ENCODE measurements at places on chromosomes 5 and 9. TPM values are rescaled to one million over a fixed set of nuclear protein-coding genes. Genes with fewer than 3 reads are reported as not detected.

The PLPP7 gene
- total RNA-seq, result 1.1 TPM

The PCDHGA12 gene
- 13.8 TPM for total RNA-seq

DNA sequence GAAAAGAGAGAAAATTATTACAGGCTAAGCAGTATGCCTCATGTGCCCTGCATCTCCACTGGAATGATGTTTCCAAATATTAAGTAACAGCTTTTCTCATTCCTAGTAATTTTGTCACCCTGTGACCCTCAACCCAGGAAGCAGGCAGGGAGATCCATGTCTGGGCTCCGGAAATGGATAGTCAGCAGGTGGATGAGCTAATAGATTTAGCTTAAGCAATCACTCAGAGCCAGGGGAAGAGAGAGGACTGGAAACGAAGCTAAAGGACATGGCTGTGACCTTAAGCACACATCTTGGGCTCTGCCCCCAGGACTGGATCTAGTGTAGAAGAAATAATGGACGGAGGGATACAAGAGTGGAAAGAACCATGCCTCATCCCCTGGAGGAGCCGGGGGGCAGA, 89.5 kb downstream of the ARSB start:
- DNase-seq, result no peak

The SLC34A3 gene
- total RNA-seq, result not detected

DNA sequence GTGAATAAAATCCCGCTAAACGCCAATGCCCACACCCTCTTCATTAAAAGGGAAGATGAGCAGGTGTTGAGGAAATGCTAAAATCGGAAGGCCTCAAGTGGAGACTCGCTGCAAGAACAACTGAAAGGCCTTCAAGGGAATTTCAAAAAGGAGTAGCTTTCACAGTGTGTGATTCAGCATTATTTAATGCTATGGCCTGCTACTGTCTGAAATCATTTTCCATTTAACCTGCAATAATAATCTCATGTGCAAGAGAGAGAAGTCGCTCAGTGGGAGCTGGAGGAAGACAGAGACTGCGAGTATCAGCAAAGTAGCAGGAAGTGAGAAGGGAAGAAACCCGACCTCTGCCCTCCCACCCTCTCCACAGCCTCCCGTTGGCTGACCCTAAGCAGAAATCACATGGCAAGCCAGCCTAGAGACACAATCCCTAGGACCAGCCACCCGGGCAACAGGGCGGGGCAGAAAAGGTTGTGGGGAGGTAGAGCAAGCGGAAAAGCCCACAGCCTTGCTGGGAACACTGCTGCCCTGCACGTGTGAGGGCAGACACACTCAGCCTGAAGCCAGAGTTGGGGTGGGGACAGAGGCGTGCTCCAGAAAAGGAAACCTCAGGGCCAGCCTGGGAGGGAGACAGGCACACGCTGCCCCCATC, 39.9 kb upstream of the CTSL start:
- DNase-seq, result no peak

DNA sequence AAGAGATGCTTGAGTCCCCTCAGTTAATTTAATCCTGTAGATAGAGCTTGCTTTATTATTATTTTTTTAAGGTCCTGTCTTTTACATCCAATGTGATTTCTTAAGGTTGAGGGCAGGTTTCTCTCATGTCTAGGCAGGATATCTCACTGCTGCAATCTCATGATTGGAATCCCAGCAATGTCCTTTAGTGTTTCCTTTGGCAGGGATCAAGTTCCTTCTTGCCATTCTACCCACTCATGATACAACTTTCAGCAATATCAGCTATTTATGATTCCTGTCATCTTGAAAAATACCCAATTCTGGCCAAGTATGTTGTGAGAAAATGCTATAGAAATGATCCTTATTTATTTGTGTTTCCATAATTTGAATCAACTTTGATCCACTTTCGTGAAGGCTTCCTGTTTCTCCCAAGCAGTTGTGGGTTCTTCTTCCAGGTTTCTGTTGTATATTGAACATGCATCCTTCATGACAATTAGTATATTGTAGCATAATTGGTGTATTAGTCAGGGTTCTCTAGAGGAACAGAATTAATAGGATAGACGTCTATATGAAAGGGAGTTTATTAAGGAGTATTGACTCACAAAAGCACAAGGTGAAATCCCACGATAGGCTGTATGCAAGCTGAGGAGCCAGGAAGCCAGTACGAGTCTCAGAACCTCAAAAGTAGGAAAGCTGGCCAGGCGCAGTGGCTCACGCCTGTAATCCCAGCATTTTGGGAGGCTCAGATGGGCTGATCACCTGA, 18.4 kb upstream of the VPS13A start:
- no peak for DNase-seq

The EMB gene
- 28.1 TPM for total RNA-seq

GRCh38 chr9:97571664-97572063, 61.5 kb downstream of the TSTD2 start:
- DNase-seq, result peak; percentile 60

GRCh38 chr9:121350993-121351561, 19.0 kb downstream of the STOM start:
- peak; percentile 36 for DNase-seq

GRCh38 chr9:16680541-16680940, 189.9 kb downstream of the BNC2 start:
- DNase-seq, result no peak

- DNase-seq, result no peak
Observed at GRCh38 chr9:4886698-4887097, 94.0 kb downstream of the RCL1 start.

The LIFR gene
- 7.1 TPM for total RNA-seq

The TMEM232 gene
- total RNA-seq, result 2.0 TPM

DNA sequence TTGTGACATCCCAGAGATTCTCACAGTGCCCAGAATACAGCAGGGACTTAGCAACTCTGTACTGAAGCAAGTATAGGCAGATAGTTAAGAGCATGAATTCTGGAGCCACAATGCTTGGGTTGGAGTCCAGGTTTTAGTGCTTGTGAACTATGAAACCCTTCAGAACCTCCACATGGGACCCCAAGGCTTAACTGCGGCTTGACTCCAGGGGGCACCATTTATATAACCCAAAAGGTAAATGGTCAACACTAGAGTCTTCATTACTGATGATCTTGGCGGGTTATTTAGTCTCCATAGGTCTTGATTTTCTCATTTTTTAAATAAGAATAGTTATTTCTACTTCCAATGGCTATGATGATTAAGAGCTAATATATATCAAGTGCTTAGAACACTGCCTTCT, 390.3 kb downstream of the TAF11L14 start:
- no peak for DNase-seq

GRCh38 chr5:109876941-109877669, 187.4 kb downstream of the MAN2A1 start:
- DNase-seq, result no peak

- no peak for DNase-seq
Observed at GRCh38 chr5:161094411-161094810, 242.4 kb upstream of the ATP10B start.

DNA sequence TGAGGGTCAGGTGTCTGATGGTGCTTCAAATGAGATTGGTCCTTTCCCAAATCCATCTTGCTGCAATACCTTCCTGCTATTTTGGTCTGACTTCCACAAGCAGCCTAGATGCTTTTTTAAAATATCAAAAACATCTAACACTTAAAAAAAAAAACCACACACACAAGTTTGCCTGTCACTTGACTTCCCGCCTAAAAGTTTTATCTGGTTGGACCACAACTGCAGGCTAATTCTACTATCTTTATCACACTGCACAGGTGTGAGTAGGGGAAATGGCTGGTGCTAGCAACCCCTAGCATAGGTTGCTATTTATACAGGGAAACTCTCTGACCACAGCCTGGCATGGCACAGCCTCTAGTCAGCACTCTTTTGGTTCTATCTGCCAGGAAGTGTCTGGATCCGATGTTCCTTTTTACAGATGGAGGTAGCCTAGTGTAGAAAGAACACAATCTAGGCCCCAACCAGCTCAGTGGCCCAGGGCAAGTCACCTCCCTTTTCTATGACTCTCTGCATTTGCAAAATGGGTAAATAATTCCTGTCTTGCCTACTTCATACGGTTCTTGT, at the start of gene HEMGN:
Gene HEMGN, minus strand, starts transcription at position 92 of the 564 bp plus-strand sequence. Its CDS starts 36 bp downstream, at position 56.
- no peak for DNase-seq

The LPAR1 gene
- not detected for total RNA-seq

DNA sequence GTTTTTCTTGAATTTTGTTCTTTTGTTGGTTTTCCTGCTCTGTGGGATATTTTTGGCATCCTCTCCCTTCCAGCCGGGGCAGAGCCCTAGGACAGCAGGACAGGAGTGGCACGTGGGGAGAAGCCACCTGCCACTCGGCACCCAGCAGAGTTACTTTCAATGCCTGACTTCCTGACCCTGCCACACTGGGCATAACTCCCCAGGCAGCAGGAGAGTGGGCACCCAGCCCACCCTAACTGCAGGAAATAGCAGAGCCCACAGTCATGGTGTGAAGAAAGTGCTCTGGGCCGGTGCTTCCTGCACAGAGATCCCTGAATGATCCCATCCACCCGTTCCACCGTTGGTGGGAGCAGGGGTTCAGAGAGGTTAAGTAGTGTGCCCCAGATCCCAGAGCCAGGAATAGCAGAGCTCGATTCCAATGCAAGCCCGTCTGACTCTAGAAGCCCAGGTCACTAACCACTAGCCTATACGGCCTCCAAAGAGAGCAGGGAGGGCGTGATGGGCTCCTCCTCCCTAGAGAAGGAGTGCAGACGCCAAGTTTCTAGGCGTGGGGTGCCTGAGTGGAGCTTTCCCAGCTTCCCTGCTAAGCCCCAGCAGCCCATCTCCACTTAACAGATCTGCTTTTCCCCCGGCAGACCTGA, 8.1 kb upstream of the NUP214 start:
- DNase-seq, result no peak

DNA sequence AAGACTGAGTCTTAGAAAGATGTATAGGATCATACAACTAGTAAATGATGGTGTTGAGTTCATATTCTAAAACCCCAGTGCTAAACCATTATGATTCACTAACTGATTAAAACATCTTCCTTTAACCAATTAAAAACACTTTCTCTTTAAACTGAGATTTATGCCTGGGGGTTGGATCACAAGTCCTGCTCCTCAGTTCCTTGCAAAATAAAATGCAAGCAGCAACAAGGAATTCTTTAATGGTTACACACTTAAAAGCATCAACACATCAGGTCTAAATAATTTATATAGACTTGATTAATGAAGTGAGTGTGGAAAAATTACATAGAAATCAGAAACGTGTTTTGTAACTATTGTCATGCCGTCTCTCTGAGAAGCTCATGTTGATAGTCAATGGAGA, 189.2 kb downstream of the TARS1 start:
- no peak for DNase-seq

GRCh38 chr5:104186100-104186499, 623.5 kb upstream of the NUDT12 start:
- DNase-seq, result no peak

- no peak for DNase-seq
Observed at GRCh38 chr5:57453728-57454127, 28.9 kb downstream of the ACTBL2 start.

DNA sequence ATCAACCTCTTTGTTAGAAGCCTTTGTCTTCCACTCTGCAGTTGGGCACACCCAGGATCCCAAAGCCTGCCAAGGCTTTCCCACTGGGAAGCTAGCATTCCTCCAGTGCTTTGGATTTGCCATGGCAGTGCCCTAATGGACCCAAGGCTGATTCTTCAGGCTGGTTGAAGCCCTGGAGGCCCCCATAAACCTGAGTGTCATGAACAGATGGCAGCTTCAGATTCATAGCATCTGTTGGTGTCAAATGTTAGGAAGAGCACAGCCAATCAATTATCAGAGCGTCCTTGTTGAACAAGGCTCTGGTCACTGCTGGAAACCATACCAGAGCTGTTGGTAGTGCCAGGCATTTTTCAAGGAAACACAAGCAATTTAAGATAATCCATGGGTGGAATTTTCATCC, 241.1 kb upstream of the KLF4 start:
- no peak for DNase-seq

GRCh38 chr5:93782978-93783377, 41.6 kb upstream of the POU5F2 start:
- DNase-seq, result no peak

DNA sequence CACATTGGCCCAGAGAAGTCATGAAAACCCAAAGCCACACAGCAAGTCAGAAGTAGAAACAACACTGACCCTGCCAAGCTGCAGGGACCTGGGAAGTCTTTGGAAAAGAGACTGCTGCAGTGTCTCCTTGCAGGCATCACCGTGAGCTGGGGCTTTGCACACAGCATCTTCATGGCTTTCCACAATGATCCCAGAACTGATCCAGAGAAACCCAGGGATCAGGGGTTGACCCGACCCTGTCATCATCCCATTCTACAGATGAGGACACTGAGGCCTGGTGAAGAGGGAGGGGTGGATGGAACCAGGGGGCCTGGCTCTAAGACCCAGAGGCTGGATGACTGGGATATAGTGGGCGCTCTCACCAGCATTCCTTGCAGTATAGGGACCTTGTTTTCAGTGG, 4.3 kb upstream of the FAM78A start:
- no peak for DNase-seq

DNA sequence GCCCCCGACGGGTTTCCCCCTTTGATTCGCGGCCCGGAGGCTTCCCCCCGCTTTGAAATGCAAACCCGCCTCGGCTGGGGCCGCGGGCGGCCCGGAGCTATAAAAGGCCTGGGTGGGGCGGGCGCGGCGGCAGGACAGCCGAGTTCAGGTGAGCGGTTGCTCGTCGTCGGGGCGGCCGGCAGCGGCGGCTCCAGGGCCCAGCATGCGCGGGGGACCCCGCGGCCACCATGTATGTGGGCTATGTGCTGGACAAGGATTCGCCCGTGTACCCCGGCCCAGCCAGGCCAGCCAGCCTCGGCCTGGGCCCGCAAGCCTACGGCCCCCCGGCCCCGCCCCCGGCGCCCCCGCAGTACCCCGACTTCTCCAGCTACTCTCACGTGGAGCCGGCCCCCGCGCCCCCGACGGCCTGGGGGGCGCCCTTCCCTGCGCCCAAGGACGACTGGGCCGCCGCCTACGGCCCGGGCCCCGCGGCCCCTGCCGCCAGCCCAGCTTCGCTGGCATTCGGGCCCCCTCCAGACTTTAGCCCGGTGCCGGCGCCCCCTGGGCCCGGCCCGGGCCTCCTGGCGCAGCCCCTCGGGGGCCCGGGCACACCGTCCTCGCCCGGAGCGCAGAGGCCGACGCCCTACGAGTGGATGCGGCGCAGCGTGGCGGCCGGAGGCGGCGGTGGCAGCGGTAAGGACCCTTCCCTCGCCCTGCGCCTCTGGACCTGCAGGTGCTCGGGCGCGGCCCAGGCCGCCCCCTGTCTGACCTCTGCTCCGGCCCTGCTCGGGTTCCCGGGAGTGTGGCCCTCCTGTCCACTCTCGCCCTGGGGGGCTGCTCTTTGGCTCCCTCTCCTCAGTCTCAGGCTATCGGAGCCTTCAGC, at the start of gene CDX1:
Gene CDX1, plus strand, starts transcription at position 129 of the 862 bp plus-strand sequence. Its CDS starts 99 bp downstream, at position 228.
- no peak for DNase-seq

The ANKDD1B gene
- 0.69 TPM for total RNA-seq

The MYMK gene
- total RNA-seq, result not detected

DNA sequence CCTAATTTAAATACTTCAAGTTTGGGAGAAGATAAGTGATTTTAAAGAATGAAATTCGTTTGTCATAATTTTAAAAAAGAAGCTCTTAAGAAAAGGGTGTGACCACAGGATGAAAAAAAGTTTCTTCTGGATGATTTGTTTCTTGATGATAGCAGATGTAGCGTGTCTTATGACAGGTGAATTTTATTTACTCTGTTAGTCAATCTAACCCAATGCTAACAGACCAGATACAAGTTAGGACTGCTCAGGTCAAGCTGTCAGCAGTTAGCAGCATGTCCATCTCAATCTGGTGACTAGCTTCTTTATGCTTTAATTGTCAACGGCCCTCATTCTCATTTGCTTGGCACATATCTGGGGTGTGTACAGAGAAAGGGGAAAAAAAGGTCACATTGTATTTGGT, 456.0 kb downstream of the BNC2 start:
- DNase-seq, result no peak

- DNase-seq, result no peak
Observed at GRCh38 chr5:32711681-32712480, 760 bp downstream of the NPR3 start.

All from SK-MEL-5 (cell line).